ENCODE measurements at places on chromosomes 3 and 15.

GRCh38 chr3:192373586-192373985 is 353.8 kb downstream of the FGF12 start:
- DNase-seq = no peak

- no peak for DNase-seq
Measured at GRCh38 chr3:172832983-172833382, 82.5 kb downstream of the ECT2 start.

DNA sequence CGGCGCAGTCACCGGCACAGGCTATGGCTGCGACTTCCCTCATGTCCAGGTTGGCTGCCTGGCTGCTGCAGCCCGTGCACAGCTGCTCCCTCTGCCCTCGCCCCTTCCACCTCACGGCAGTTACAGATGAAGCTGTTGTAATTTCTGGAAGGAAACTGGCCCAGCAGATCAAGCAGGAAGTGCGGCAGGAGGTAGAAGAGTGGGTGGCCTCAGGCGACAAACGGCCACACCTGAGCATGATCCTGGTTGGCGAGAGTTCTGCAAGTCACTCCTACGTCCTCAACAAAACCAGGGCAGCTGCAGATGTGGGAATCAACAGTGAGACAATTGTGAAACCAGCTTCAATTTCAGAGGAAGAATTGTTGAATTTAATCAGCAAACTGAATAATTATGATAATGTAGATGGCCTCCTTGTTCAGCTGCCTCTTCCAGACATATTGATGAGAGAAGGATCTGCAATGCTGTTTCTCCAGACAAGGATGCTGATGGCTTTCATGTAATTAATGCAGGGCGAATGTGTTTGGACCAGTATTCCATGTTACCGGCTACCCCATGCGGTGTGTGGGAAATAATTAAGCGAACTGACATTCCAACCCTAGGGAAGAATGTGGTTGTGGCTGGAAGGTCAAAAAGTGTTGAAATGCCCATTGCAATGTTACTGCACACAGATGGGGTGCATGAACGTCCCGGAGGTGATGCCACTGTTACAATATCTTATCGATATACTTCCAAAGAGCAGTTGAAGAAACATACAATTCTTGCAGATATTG is 13.2 kb upstream of the GNB4 start:
- DNase-seq = no peak

DNA sequence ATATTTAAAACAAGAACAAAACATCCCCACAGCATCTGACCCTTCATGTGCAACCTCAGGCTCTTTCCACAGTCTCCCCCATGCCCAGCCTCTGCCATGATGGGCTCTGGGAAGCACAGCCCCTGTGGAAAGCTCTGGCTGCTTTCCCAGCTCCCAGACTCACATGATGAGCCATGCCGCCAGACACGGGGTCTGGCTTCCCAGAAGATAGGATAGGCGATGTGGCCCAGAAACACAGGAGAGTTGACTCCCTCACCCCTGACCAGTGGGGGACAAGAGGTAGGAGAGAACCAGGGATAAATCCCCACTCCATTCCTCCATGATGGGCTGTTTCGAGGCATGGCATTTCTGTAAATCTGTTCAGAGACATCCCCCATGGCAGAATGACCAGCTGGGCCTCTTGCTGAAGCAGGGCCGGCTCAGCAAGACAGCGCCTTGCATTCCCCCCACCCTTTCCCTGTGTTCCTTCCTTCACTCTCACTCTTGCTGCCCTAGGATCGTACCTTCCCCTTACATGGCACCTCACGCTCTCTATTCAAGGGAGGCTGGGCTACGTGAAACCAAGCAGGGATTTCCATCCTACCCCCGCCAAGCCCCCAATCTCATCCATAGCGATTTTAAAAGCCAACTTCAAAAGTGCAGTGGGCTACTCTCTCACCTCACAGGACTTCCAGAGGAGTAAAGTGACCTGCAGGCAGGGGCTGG is 192.4 kb downstream of the ABHD5 start:
- no peak for DNase-seq

DNA sequence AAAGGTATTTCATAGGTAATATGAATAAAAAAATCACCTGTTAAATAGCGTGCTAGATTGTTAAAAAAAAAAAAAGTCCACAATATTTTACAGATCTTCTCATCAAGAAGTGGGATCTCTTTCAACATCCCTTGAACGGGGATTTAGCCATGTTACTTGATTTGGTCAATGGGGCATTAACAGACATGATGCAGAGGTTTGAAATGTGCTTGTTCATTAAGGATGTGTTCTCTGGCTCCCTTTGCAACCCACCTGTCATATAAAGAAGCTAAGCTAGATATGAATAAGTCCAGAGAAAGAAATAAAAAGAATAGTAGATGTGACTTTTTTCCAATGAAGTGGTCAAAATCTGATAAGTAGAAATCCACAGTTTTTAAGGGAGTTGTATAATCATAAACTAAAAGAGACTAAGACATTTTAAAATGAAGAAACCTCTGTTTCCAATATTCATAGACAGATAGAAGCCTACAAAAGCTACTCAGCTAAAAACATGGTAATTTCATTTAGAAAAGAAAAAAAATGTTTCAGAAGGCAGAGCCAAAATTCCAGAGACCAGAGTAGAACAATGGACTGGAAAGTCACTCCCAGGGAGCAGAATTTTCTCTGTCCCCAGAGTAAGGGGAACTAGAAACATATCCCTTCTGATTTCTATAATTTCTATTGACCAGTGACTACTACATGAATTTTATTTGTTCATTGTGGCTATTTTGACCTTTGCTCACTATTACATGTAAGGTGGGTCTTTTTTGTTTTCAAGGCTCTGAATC is 79.2 kb downstream of the PLSCR2 start:
- no peak for DNase-seq

- DNase-seq = no peak
Measured at GRCh38 chr3:190073264-190074008, 47.3 kb downstream of the P3H2 start.

GRCh38 chr3:29478611-29479010 is 197.7 kb downstream of the RBMS3 start:
- DNase-seq = no peak

DNA sequence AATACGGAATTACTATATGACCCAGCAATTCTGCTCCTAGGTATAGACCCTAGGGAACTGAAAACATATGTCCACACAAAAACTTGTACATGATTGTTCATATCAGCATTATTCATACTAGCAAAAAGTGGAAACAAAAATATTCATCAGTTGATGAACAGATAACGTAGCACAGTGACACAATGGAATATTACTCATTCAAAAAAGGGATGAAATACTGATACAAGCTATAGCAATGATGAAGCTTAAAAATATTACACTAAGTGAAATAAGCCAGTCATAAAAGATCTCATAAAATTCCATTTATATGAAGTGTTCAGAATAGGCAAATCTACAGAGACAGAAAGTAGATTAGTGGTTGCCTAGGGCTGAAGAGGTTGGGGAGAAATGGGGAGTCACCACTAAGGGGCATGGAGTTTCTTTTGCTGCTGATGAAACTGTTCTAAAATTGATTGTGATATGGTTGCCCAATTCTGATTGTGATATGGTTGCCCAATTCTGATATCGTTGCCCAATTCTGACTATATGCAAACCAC is 10.5 kb downstream of the C15orf61 start:
- peak; percentile 72 for DNase-seq

- DNase-seq = peak; percentile 91
Measured at GRCh38 chr3:24387000-24387399, 107.7 kb downstream of the THRB start.

DNA sequence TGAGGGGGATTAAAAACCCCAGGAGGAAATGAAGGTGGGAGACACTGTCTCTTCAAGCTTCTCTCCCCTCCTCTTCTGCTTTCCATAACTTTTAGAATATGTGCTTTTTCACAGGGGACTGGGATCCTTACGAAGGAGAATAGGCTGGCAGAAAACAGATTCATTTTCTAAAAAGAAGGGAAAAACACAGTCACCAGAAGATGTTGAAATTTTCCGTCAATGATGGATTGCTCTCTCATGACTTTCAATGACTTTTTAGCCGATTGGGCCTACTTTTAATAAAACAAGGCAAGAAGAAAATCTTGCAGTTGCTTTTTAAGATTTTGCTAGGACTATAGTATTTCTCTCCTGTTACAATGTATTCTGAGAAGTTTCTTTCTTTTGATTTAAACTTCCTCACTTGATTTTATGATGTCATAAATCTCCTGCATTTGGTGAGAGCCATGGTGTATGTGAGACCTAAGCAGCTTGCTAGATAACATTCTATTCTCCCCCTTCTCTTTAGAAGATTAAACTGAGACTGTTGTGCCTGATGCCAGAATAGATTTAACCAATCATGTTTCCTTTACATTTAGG is 241.2 kb downstream of the FEZF2 start:
- DNase-seq = no peak

GRCh38 chr3:43506644-43507043 is 115.2 kb downstream of the ANO10 start:
- no peak for DNase-seq

- no peak for DNase-seq
Measured at GRCh38 chr15:67812241-67812644, 13.1 kb upstream of the SKOR1 start.

DNA sequence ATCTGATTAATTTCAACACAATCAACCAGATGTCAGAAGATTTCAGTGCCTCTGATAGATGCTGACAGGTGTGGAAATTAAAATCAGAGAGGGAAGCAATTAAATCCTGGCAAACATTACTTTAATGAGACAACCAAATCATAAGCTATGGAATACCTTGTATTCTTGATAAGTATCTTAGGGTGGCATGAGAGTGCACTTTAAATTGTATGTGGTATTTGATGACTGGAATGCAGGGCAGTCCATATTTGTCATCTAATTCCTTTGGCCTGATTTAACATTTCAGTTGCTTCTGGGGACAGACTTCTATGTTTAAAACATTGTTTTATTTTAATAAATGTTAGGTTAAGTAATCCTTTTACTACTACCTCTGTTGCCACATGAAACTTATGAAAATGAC is 184.1 kb downstream of the LPP start:
- DNase-seq = no peak

DNA sequence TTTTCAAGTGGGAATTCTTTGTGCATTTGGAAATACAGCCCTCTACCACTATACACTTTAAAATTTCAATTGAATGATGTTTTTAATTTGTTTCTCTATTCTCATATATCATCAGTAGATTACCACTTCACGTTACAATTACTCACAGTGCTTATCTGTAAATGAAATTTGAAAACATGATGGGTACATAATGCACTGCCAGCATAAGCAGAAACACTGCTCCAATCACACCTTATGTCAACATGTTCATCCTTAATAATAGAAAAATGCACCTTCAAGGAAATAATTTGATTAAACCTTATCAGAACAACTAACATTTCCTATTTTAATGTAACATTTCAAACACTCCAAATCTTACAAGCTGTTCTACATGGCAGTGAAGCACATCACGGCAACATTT is 718.4 kb downstream of the GBE1 start:
- DNase-seq = no peak

GRCh38 chr3:64185436-64185835 is 39.8 kb downstream of the PRICKLE2 start:
- DNase-seq = peak; percentile 45

Measured in PC-3 (cell line).